ENCODE measurements at places on chromosomes 12 and 14.

GRCh38 chr12:121403721-121404120 lies 3.8 kb downstream of the RNF34 start:
- DNase-seq: no peak

DNA sequence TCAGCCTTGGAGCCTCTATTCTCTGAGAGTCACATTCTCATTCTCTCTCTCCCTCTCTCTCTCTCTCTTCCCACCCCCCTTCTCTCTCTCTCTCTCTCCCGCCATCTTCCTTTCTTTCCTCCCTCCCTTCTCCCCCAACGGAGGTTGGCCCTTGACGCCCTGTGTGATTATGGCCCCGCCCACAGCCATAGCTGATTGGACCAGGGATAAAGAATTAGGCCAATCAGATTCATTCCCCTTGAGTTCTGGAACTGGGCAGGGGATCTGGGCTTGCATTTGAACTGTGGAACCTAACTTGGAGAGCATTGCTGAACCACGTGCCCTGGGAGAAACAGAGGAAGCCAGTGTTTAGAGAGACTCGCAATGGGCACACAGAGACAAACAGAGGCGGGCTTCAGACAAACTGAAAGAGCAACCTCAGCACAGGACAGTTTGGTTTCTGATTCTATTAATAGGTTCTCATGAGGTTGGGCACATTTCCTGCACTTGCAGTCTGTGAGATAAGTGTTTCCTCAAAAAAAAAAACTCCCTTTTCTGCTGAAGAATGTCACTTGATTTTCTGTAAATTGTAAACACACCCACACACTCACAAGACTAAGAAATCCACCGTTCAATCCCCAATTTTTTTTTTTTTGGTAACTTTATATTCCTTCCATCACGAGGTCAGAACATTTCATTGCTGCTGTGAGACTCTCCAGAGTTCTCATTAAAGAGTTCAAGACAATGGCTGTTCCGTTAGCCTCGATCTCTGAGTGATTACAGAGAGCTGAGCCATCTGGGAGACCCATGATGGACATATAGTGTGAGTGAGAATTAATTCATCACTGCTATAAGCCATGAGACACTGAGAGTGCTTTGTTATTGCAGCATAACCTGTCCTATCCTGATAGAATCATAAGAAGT lies 3.5 kb upstream of the P2RX7 start:
- peak; percentile 91 for DNase-seq

GRCh38 chr12:94980577-94980976 lies 22.9 kb downstream of the NDUFA12 start:
- DNase-seq: no peak

GRCh38 chr14:58313699-58314098 lies 15.3 kb downstream of the ARID4A start:
- no peak for DNase-seq

DNA sequence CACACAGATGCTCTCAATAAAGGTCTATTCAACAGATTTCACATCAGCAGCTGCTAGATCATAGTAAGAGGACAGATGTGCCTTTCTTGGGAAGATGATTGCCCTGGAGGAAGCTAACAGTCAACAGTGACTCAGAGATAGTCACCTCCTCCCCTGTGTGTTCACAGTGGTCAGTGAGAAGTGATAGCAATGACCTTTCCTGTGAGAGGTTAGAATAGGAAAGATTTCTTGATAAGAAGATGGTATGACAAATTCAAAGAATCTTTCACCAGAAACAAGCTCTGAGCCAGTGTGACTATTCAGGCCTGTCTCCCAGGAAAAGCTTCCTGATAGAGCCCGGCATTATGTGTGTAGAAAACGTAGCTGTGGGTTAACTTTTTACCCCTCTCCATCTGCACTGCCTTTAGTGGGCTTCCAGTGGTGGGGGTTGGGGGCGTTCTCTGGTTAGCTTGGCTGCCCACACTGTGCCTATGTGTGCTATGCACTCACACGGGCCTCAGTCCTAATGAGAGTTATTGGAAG lies 66.4 kb upstream of the ARHGAP5 start:
- DNase-seq: no peak

DNA sequence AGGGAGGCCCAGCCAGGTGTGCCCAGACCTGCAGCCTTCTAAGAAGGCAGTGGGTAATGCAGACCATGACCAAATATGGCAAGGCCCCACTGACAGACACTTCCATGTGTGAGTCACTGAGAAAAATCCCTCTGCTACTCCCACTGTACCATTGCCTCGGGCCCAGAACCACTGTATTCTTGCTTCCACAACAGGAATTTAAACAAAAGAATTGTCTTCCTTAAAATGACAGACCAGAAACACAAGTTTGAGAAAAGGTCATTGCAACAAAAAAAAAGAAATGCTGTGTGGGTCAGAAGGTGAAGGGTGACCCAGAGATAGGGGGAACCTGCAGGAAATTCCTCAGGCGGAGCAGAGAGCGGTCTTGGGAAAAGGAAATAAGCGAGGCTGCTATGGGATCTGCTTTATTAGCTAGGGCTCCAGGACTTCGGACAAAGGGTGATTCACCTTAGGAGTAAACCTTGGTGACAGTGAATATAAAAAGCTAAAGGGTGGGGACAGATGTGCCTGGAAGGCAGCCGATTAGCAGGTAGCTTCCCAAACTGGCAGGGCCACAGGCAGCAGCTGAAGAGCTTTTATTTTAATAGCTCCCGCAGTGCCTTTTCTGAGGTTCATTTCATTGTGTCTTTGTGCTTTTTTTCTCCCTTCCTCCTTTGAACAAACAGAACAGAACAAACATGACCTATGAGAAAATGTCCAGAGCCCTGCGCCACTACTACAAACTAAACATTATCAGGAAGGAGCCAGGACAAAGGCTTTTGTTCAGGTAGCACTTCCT lies 185.3 kb upstream of the BCL2L14 start:
- DNase-seq: no peak

DNA sequence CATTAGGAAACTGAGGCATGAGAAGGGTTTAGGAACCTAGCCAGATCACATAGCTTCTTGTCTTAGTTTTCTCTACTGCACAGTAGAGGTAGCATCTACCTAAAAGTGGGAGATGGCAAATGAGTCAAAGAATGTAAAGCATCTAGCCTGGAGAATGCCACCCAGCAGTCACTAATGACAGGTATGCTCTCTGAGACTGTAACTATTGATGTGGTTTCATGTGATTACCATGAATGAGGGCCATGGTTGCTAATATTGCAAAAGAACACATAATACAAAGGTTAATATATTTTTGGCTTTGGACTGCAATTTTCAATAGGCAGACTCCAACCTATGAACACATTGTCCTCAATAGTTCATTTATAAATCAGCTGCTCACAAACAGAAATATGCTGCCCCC lies 389.9 kb downstream of the GRIN2B start:
- no peak for DNase-seq

DNA sequence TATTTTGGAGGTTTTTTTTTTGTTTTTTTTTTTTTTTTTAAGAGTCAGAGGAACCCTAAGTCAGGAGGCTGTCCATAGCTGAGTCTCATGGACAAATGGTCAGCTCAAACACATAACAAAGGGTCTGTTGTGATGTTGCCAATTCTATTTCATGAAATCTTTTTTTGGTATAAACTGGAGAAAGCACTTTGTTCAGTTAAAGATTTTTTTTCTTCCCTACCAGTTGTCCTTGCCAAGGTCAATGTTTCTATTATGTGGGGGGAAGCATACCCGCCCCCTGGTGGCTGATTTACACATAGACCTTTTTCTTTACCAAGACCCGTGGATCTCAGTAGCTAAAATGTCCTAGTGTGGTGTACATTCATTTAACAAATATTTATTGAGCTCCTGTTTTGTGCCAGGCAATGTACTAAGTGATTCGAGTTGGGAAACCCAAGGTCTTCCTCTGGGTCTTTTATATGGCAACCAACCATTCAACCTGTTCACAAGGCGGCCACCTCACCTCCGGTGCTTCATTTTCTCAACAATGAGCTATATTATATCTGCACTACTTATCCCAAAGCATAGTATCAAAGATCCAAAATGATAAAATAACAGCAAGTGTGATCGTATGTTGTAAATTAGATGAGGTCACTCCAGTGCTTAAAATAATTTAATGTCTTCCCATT lies 214.5 kb downstream of the PAH start:
- peak; percentile 67 for DNase-seq

- no peak for DNase-seq
Observed at GRCh38 chr14:79730953-79731352, 480.4 kb downstream of the DIO2 start.

DNA sequence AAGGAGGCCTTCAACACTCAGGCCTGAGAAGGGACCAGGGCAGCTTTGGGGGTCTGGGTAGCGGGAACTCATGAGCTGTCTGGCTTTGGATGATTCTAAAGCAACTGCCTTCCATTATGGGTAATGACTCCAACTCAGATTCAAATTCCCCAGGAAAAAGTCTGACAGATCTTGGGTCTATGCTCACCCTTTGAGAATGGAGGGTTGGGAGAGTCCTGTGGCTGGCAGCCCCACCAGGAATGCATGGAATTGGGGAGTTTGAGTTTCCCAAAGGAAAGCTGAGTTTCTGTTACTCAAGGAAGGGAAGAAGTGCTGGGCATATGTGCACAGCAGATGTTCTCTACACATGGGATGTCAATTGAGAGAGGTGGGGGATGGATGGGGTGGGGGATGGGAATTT lies 22.4 kb upstream of the LTBP2 start:
- no peak for DNase-seq

DNA sequence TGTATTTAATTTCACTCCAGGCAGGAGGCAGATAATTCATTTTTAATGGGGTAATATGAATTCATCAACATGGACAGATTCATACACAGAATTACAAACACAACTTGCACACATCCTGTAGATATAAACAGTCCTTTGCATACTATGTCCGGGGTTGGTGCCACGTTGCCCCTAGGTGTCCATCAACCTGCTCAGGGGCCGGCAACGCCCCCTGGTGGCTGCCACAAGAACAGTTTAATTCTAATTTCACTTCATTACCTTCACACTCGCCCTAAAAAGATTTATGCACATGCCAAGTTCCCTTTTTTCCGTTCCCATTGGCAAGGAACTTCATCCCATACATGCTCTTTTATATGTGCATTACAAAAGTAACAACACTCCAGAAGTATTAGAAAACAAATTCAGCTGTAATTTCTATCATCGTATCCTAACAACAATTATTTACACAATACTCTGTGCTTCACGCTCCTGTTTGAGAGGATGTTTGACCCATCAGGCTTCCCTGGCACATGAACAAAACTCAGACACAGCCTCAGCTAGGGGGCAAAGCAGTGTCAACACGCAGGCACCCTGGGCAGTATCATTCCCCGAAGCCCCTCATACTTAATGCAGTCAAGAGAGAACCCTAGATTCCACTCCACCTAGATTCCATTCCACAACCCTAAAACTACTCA lies 15.5 kb downstream of the MANSC1 start:
- DNase-seq: peak; percentile 71

DNA sequence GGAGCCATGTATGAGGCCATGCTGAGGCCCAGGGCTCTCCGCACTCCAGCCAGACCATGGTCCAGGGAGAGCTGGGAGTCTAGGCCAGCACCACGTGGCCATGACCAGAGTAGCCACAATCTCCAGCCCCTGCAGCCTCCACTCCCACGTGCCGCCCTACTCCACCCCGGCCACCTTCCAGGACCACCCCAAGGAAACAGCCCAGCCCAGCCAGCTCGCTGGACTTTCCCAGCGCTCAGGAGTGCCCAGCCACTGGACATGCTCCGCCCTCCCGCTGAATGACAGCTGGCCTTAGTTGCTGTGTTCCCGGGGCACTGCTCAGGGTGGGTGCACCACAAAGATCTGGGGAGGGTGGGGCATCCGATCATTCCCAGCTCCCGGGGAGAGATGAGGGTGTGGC lies 2.1 kb upstream of the C14orf180 start:
- no peak for DNase-seq

DNA sequence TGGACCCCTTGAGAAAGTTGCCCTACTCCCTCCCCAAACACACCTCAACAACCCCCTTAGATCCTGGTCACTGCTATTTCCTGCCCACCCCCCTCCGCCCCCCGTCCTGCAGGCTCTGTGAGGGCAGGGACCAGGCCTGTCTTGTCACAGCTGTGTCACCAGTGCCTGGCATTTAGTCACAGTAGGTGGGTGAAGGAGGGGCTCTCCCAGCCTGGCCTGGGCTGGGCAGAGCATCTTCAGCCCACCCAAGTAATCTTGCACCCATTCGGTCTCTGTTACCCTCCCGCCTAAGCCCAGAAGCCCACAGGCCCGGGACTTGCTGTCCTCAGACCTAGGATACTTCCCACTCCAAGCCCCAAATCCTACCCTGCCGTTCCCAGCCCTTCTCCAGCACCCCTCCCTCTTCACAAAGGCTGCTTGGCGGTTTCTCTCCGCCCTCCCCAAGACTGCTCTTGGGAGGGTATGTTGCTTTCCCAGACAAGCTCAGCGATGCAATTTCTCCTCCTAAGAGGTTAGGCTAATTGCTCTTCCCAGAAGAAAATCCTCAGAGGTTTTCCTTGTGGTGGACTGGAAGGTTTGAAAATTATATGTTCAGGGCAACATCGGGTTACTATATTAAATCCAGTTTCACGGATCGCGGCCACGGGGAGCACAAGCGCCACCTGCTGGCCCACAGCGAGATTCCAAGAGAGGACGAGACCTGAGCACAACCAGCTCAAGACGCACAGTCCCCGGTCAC lies 50.8 kb upstream of the ZFP36L1 start:
- DNase-seq: peak; percentile 64

- no peak for DNase-seq
Observed at GRCh38 chr14:101980700-101981099, 16.3 kb downstream of the DYNC1H1 start.

- DNase-seq: no peak
Observed at GRCh38 chr12:16531621-16532020, 74.3 kb downstream of the LMO3 start.

- DNase-seq: no peak
Observed at GRCh38 chr14:100605706-100606686, 18.8 kb upstream of the BEGAIN start.

GRCh38 chr12:124004233-124004875 lies 31.3 kb downstream of the ZNF664 start:
- DNase-seq: no peak

DNA sequence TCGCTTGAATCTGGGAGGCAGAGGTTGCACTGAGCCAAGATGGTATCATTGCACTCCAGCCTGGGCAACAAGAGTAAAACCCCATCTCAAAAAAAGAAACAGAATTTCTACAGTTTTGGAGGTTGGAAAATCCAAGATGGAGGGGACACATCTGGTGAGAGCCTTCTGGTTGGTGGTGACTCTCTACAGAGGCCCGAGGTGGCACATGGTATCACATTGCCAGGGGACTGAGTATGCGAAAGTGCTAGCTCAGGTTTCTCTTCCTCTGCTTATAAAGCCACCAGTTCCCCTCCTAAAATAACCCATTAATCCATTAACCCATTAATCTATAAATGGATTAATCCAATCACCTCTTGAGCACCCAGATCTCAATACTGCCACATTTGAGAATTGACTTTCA lies 70.8 kb upstream of the DACT1 start:
- DNase-seq: no peak

DNA sequence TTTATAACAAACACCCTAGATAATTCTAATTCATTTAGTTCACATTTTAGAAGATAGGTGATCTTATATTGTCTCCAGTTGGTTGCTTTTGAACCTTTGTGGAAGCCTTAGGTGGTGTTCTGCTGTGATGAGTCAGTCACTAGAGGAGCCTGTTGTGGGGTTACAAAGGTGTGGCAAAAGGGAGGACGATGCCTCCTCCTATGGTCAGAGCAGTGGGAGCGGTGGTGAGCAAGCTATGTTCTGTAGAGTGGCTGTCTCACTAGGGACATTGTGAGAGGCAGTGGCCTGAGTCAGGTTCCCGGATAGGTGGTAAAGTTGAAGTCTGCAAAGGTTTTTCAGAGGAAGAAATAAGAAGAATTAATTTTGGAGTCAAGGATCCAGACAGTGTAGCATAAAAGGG lies 71.6 kb upstream of the USP44 start:
- DNase-seq: no peak

GRCh38 chr12:111775205-111776193 lies 8.8 kb downstream of the ALDH2 start:
- DNase-seq: no peak

All from stimulated activated effector memory CD8-positive, alpha-beta T cell treated with anti-CD3 and anti-CD28 coated beads, Interleukin-12 subunit alpha, Interleukin-12 subunit beta, amount 100 ng/mL, for 72 hours (primary cell).